PC-9 (cell line): ENCODE measurements at places on chromosomes 3 and 15. TPM values are rescaled to one million over a fixed set of nuclear protein-coding genes. Genes with fewer than 3 reads are reported as not detected.
A peak's percentile ranks its signal among the peaks of the same experiment; 100 is the strongest.

- no peak overlapping the region for H3K4me3 ChIP-seq
- no peak overlapping the region for H3K27ac ChIP-seq
- no peaks in the 10 kb centered on the region for H3K4me1 ChIP-seq
These were observed 107.6 kb downstream of the IMPG2 start for GRCh38 chr3:101212730-101213129.

DNA sequence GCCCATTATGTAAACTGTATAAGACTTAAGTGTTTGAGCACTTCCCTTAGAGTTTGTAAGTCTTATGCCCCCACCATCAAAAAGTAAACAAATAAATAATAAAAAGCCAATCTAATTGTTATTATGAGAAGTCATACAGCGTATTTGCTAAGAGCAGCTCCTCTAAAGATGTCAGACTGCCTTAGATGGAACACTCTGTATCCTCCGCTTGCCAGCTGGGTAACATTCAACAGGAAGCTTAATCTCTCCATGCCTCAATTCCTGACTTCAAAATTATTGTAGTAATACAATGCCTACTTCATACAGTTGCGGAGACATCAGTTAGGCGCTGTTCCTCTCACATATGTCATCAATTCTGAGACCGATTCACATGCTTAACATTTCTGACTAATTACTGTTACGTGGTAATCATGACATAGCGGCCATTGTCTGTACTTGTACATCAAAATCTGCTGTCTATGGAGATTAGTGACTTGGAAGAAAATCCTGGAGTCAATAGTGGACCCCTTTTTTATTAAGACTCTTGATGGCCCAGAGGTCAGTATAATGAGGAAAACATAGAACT, 417.7 kb downstream of the LPP start:
- H3K27ac ChIP-seq = no peak overlapping the region
- no peaks in the 10 kb centered on the region for H3K27me3 ChIP-seq
- H3K4me3 ChIP-seq = no peak overlapping the region
- H3K36me3 ChIP-seq = no peaks in the 10 kb centered on the region
- H3K4me1 ChIP-seq = peaks cover 12% of the 10 kb centered on the region
- no peak for DNase-seq

DNA sequence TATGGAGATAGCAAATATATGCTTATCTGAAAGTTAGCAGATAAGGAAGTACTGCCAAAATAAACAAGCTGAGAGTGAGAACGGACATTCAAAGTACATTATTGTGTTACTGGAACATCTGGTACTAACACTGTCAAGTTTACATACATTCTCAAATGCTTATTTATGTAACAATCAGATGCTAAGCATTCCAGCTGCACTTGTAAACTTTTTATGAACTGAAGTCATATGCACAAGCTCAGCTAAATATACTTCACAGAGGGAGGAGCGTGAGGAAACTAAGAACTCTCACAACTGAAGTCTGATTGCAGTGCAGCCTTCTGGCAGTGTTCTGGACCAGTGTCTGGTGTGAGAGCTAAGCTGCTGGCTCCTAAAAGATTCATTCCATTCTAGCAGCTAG, 223.7 kb upstream of the NANOGP8 start:
- H3K27me3 ChIP-seq = no peaks in the 10 kb centered on the region
- H3K4me3 ChIP-seq = no peak overlapping the region
- no peak for DNase-seq
- no peak overlapping the region for H3K27ac ChIP-seq

GRCh38 chr15:69200832-69201745, 40.7 kb downstream of the GLCE start:
- H3K27me3 ChIP-seq = no peaks in the 10 kb centered on the region
- no peak overlapping the region for H3K27ac ChIP-seq
- no peak for DNase-seq
- no peaks in the 10 kb centered on the region for H3K36me3 ChIP-seq
- H3K4me3 ChIP-seq = no peak overlapping the region

GRCh38 chr3:170840291-170840859, 29.6 kb downstream of the RPL22L1 start:
- H3K27me3 ChIP-seq = no peaks in the 10 kb centered on the region
- no peak overlapping the region for H3K27ac ChIP-seq
- no peaks in the 10 kb centered on the region for H3K36me3 ChIP-seq

GRCh38 chr15:62559381-62559733, 394.3 kb upstream of the C2CD4B start:
- 0 out of 2 replicates have a peak, but pooled peaks cover 8% of the 10 kb centered on the region for H3K4me1 ChIP-seq
- no peak overlapping the region for H3K27ac ChIP-seq
- DNase-seq = no peak
- H3K36me3 ChIP-seq = no peaks in the 10 kb centered on the region
- H3K4me3 ChIP-seq = no peak overlapping the region

GRCh38 chr3:184015381-184016019, 2.2 kb downstream of the ABCC5 start:
- H3K27ac ChIP-seq = peak overlapping the region; percentile 97
- H3K36me3 ChIP-seq = peaks cover 30% of the 10 kb centered on the region
- H3K27me3 ChIP-seq = no peaks in the 10 kb centered on the region
- peaks cover 58% of the 10 kb centered on the region for H3K4me1 ChIP-seq
- H3K4me3 ChIP-seq = peak overlapping the region; percentile 99
- peak; percentile 61 for DNase-seq

- no peaks in the 10 kb centered on the region for H3K27me3 ChIP-seq
- no peak for DNase-seq
- no peak overlapping the region for H3K4me3 ChIP-seq
- H3K36me3 ChIP-seq = peaks cover 18% of the 10 kb centered on the region; the same call in 1 of the 2 replicates
- no peaks in the 10 kb centered on the region for H3K4me1 ChIP-seq
These were observed 57.9 kb upstream of the DCUN1D1 start for GRCh38 chr3:183038221-183038620.

The TMEM62 gene
- total RNA-seq = 12.5 and 17.5 TPM in 2 replicates
